Kidney epithelial cell (primary cell): ENCODE measurements at places on chromosomes 3 and 15.
A peak's percentile ranks its signal among the peaks of the same experiment; 100 is the strongest.

GRCh38 chr3:14452740-14453710, 50.6 kb downstream of the SLC6A6 start:
- DNase-seq, result peak; percentile 76

DNA sequence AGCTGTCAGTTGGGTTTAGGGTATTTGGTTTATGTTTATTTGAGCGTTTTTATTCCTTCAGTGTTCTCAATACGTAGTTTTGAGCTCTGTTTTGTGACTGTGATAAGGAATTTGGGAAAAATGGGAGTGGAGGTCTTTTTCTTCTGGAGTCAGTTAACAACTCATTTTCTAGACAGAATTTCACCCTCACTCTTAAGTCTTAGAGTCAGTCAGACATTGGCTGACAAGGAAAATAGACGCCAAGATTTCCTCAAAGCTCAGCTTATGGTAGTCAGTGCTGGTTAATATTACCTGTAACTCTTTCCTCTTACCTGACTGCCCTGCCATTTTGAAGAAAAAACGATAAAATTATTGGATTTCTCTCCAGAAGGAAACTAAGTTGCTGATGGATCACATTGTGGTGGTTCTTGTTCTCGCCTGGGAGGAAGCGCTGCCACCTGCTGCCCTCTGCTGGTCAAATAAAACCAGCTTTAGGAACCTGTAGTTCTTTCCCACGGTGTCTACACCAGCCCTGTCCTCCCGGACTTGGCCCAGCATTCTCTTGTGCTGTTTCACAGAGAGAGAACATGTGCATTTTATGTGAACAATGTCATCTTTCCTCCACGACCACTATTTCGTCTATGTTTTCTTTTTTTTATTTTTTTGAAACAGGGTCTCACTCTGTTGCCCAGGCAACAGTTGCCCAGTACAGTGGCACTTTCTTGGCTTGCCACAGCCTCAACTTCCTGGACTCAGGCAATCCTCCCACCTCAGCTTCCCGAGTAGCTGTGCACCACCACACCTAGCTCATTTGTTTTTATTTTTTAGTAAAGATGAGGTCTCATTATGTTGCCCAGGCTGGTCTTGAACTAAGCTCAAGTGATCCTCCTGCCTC, 41.4 kb upstream of the UMPS start:
- DNase-seq, result peak; percentile 34

DNA sequence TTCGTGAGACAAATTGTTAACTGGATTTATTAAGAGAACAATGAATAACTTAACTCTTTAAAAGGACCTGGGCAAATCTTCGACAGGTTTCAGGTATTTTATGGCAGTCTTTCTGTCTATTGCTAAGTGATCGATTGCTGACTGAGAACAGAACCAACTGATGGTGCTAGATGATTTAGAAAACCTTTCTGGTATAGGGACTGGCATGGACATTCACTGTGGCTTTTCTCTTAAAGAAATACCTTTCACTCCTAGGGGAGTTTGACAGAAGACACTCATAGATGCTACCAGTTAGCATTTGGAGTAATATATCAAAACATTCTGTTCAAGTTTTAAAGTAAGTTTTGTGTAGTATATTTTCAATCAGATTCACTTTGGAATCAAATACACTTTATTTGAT, 654 bp downstream of the PPARG start:
- no peak for DNase-seq

DNA sequence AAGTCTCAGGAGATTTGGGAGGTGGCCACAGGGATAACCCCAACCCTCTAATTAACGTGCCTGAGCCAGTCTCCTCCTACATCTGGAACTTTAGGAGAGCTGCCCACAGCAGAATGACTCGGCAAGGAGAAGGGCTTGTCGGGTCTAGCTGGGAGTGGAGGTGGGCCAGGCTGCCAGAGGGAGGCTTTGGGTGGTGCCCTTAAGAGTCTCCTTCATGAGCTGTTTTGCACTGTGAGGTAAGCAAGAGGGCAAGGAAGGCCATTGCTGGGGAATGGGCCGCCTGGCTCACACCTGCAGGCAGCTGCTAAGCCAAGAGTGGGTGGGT, 3.6 kb upstream of the TNK2 start:
- no peak for DNase-seq

DNA sequence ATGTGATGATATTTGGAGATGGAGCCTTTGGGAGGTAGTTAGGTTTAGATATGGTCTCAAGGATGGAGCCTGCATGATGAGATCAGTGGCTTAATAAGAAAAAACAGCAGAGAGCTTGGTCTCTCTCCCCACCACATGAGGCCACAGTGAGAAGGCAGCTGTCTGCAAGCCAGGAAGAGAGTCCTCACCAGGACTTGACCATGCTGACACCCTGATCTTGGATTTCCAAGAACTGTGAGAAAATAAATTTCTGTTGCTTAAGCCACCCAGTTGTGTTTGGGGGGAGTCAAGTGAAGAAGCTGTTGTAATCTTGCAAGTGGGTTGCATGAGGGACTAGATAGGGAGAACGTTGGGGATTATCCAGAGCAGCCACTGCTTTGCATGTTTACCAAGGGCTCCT, 62.3 kb upstream of the TNFAIP8L3 start:
- no peak for DNase-seq

GRCh38 chr3:43858294-43858701, 167.6 kb downstream of the ABHD5 start:
- DNase-seq, result no peak

GRCh38 chr15:71451130-71451529, 335.9 kb downstream of the THSD4 start:
- DNase-seq, result no peak

- DNase-seq, result no peak
Measured at GRCh38 chr3:52293491-52294319, 6.1 kb downstream of the GLYCTK start.

DNA sequence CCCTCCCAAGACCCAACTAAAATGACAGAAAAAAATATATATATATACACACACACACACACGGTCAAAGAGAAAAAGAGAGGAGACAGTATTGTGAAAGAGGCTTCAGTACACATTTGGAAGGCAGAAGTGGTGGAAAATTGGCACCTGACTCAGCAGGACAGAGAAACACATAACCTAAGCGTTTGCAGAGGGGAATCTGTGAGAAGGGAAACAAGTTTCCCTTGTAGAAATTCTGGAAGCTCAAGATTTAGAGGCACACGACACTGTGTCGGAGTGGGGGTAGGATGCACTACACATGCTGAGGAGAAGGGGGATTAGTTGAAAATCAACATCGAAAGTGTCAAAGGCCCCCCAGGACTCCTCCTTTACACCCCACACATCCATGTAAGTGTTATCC, 53.1 kb downstream of the PAK2 start:
- no peak for DNase-seq

DNA sequence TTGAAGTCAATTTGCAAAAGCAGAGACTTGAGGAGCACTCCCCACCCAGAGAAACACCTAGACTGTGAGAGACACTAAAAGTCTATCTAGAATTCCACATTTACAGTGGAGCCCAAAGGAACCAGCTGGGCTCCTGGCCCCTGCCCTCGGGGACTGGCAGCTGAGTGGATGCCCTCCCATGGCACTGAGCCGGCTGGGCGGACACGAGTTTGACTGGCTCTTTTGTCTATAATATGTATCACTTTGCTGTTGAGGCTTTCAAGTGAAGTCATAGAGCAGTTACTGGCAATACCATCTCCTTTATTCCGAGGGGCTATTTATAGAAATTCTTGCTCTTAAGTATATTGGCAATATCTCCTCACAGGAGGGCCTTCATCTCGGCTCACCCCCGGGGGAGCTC, 65.8 kb upstream of the TNFAIP8L3 start:
- DNase-seq, result no peak

- no peak for DNase-seq
Measured at GRCh38 chr15:41852736-41853590, 14.3 kb downstream of the PLA2G4B start.

- DNase-seq, result no peak
Measured at GRCh38 chr3:64368257-64369020, 143.2 kb upstream of the PRICKLE2 start.

DNA sequence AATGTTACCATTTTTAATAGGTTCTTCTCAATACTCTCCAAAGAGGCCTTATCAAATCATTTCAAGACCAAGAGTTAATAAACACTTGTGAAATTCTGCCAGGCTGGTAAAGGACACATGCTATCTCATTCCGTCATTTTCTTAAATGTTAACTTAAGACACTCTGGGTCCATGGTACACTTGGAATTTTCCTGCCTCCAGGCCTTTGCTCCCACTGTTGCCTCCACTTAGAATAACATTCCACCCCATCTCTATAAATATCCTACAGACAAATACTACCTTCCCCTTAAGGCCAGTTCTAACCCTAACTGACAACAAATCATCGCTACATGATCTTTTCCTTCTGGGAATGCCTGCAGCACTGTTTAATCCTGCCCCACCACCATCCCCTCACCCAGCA, 24.1 kb downstream of the MAGI1 start:
- DNase-seq, result no peak

DNA sequence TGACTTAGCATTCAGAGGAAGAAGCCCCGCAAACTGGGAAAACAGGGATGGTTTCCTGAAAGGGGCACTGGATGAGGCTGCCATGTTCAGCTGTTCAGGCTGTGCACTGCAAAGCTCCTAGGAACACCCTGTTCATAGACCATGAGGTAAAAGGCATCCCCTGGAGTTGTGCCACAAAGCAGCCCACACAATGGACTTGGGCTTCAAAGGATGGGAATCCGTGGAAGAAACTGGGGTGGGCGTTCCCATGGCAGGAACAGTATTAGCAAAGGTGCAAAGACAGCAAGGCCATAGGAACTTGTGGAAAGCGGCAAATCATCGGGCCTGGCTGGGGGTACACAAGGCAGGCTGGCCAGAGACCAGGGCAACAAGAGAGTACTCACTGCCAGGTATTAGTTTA, 8.9 kb downstream of the OXTR start:
- no peak for DNase-seq

DNA sequence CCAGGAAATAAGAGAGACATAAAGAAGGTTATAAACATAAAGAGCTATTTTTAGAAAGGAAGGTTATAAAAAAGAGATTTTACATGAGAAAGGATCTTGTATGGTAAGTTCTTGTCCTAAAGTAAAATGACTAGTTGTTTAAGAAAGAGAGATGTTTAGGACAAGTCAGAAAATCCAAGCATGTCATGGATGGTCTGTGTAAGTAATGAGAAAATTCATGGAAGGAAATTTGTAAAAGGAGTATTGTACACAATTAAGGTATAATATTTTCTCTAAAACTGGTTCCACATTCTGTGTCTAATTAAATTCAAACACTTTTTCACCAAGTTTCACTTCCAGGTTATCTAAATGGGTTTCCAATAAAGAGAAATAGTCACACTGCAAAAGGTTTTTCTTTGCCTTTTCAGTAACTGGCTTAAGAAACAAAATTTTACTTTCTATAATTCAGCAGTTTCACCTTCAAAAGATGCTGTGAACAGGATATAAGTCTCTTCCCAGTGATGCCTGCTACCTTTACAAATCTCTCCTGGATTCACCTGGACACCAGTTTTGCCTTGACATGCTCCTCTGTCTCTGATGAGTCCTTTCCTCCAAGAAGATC, 455.7 kb downstream of the ZIC1 start:
- DNase-seq, result no peak
